IPS-NIHi11 (cell line): ENCODE measurements at places on chromosomes 5 and 9.

GRCh38 chr5:137344021-137344420, 155.1 kb downstream of the SPOCK1 start:
- no peak for DNase-seq

- no peak for DNase-seq
These were observed 42.1 kb upstream of the MAST4 start for GRCh38 chr5:66553916-66554575.

- DNase-seq, result no peak
These were observed 876.4 kb downstream of the NR2F1-AS1 start for GRCh38 chr5:92704590-92704989.

DNA sequence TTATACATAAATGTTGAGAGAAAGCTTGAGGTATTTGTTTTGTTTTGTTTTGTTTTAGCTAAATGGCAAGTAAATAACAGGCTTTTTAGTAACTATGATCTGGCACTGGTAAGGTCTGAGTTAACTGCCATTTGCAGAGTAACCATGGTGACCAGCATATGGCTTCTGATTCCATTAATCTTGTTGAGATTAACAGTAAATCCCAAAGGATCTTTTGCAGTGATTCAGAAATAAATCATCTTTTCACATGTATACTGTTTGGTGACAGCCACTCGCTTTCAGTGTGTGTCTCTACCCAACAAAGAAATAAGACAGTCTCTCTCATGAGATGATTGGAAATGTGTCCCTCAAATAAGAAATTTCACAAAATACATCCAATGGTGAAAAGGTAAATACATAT, 235.6 kb downstream of the RAB3C start:
- DNase-seq, result no peak

- no peak for DNase-seq
These were observed 761.8 kb upstream of the ZNF608 start for GRCh38 chr5:125508225-125508624.

DNA sequence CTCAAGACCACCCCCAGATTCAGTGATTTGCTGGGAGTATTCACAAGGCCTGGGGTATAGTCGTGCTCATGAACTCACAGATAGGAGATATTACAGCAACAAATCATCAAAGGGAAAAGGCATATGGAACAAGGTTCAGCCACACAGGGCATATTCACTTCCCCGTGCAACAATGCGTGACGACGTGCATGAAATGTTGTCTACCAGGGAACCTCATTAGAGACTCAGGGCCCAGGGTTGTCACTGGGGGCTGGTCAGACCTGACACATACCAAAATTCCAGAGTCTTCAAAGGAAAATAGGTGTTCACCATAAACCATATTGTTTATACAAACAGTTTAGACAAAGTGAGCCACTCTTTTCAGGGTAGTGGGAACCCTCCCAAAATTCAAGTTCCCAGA, 212.4 kb downstream of the RFK start:
- DNase-seq, result no peak

- DNase-seq, result no peak
These were observed 113.8 kb upstream of the CPEB4 start for GRCh38 chr5:173774271-173774761.

- no peak for DNase-seq
These were observed 218.7 kb downstream of the TRPM3 start for GRCh38 chr9:70902692-70903131.

GRCh38 chr5:58983526-58984452, 400.9 kb downstream of the RAB3C start:
- no peak for DNase-seq

GRCh38 chr5:20494706-20495105, 506.7 kb upstream of the CDH18 start:
- DNase-seq, result no peak

- peak; percentile 76 for DNase-seq
These were observed 2.8 kb upstream of the EFNA5 start for GRCh38 chr5:107673368-107674136.

GRCh38 chr5:170885809-170886208, 24.0 kb downstream of the RANBP17 start:
- DNase-seq, result no peak

DNA sequence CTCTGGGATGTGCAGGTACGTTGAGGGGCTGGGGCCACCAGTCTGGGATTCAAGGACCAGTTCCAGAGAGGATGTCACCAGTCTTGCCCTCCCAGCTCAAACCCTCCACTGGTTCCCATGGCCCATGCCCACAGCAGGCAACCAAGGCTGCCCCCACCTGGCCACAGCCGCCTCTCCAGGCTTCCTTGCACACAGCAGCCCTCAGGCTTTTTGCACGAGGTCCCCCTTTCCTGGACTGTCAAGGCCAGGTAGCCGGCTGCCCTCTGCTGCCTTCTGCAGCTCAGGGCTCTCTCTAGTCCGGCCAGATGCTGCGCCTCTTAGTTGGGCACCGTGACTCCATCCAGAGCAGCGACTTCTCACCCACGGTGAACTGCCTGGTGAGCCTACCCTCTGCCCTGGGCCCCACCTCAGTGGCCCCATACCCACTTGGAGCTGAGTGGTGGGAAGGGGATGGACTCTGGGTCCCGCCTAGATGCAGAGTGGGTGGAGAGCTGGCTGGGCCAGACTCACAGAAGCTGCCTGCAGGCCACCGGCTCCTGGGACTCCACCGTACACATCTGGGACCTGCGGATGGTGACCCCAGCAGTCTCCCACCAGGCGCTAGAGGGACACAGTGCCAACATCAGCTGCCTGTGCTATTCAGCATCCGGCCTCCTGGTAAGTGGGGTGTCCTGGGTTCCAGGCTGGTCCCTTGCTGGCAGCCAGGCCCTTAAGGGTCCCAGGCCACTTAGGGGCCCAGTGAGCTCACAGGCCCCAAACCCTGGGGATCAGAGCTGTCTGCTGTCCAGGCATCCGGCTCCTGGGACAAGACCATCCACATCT, 2.9 kb downstream of the WDR38 start:
- peak; percentile 77 for DNase-seq

- peak; percentile 81 for DNase-seq
These were observed 353.6 kb downstream of the SLIT3 start for GRCh38 chr5:168947212-168947868.
